ENCODE measurements at places on chromosomes 2 and 18.

GRCh38 chr2:120825370-120826259 lies 89.9 kb downstream of the GLI2 start:
- no peak for DNase-seq

GRCh38 chr2:56127010-56127409 lies 56.8 kb upstream of the CCDC85A start:
- no peak for DNase-seq

GRCh38 chr2:218885981-218886947 lies 5.6 kb downstream of the WNT10A start:
- no peak for DNase-seq

GRCh38 chr18:27114842-27115241 lies 70.3 kb downstream of the CHST9 start:
- no peak for DNase-seq

- no peak for DNase-seq
These were observed 77.9 kb upstream of the KLF7 start for GRCh38 chr2:207243601-207244000.

DNA sequence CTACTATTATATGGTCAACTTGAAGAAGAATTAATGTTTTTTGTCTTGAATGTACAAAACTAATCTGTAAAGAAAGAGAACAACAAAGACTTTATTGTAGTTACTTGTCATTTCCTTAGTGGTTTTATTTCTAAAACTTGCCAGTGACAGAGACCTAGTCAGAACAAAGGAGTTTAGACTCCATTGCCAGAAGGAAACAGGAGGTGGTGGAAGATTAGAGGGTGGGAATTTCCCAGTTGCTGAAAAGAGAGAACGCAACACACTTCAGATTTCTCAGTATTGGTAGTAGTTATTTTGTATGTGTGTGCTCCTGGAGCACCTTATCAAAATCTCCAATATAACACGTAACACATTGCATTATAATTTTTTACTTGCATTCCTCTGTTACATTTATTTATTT lies 81.4 kb downstream of the CDCA7 start:
- no peak for DNase-seq

GRCh38 chr18:47343291-47343690 lies 91.8 kb upstream of the SKOR2 start:
- no peak for DNase-seq

DNA sequence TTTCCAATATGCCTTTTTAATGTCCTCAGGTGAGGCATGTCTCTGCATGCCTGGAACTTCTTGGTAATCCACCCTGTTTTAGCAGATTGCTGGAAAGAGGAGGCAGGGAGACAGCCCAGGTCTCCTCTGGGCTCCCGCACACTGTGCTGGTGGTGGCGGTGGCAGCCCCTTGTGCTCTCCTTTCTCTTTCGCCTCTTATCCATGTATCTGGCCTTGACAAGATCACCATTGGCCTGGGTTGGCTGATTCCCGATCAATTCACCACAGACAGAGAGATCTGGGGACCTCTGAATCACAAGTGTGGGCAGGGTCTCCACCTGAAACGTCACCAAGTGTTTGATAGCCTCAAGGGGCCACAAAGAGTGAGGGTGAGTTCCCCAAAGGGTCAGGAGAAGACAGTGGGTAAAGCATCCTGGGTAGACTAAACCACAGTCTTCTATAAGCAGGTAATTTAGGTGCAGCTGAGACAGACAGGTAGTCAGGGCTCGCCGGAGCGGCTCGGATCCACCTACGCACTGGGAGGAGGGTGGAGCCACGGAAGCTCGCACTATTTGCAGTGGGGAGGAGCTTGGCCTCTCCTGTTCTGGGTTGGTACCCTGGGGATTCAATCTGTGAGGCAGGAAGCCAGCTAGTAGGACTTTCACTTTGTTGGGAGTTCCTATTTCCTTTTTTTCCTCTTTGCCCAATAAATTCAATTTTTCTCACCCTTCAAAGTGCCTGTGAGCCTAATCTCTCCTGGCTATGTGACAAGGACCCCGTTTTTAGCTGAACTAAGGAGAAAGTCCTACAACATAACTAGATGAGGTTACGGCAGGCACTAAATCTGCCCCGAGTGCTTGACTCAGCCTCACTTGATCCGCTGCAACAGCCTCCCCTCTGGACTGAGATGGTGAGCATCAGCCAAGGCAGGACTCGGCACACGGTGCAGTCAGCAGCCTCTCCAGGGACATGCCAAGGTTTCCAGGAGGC lies 57.6 kb downstream of the SLC4A3 start:
- no peak for DNase-seq

DNA sequence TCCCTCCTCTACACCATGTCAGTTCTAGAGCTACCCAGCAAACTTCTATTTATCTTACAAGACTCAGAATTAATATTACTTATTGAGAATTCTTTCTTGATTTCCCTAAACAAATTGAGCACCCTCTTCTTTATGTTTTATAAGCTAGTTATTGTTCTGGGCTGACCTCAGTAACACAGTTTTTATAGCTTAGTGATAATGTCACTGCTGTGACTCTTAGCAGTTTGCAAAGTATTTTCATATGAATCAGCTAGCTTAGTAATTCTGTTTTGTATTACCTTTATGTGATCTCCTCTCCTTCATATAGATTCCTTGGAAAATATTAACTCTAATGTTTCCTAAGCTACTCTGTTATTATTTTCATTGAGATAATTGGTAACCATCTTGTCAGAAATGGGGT lies 114.9 kb downstream of the PMS1 start:
- no peak for DNase-seq

- DNase-seq: no peak
These were observed 249.8 kb downstream of the CYP26B1 start for GRCh38 chr2:71897836-71898235.

DNA sequence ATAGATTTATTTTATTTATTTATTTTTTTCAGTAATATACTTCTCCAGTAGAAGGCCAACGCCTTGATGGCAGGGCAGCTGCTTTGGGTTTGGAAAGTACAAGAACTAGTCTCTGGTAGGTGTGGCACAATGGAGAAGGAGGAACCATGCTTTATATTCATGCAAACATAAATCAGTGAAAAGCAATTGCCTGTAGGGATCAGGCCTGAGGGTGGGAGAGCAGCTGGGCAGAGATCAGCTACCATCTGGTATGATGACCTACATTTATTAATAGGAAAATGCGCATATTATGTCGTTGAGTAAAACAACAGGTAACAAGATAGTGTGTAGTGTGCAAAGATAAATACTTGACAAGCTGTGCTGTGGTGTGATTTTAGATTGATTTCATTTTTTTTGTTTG lies 120.4 kb upstream of the TLK1 start:
- no peak for DNase-seq

DNA sequence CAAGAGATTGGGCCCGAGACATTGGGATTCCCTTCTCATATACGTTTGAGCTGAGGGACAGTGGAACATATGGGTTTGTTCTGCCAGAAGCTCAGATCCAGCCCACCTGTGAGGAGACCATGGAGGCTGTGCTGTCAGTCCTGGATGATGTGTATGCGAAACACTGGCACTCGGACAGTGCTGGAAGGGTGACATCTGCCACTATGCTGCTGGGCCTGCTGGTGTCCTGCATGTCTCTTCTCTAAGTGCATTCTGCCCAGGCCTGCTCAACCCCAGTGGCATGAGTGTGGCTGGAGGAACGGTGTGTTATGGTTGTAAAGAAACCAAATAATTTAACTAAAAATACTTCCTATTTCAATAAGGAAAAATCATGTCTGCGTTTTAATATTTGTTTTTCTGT lies 29.9 kb downstream of the CPO start:
- DNase-seq: no peak
